Stimulated activated CD8-positive, alpha-beta memory T cell treated with anti-CD3 and anti-CD28 coated beads, Interleukin-4, amount 100 ng/mL, for 1 hour (primary cell): ENCODE measurements at places on chromosomes 5 and 9.

DNA sequence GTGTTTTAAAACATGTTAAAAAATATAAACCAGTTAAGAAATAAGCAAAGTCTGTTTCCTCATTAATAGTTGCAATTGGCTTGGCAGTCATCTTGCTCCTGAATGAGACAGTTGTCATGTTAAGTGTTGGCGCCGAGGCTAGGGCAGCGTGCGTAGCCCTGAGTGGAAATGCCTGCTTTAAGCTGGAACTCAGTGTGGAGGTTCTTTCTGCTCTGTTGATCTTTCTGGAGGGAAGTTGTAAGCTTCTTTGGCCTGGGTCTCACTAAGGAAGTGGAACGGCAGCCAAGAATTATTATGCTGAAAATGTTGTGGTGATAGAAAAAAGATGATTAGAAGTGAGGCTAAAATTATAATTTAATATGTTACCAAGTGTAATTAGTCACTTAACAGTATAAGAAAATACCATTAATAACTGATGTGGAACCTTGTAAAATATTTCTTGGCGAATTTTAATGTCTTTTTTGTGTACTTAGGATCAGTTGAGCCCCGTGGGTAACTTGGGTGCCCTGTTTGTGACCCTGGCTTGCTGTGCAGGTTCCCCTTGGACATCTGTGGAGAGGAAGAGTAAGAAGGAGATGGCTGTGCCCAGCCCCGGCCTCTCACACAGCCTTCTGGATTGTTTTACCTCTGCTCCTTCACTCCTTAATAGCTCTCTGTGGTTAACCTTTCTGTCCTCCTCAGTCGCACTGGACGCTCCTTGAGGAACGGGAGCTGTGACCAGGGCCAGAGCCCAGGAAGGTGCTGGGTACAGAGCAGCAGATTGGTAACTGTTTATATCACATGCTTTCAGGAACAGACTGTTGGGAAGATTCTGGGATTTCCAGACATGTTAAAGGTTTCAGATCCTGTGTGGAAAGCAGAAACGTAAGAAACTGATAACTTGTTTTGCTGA lies 31.0 kb downstream of the PCBD2 start:
- DNase-seq, result no peak

DNA sequence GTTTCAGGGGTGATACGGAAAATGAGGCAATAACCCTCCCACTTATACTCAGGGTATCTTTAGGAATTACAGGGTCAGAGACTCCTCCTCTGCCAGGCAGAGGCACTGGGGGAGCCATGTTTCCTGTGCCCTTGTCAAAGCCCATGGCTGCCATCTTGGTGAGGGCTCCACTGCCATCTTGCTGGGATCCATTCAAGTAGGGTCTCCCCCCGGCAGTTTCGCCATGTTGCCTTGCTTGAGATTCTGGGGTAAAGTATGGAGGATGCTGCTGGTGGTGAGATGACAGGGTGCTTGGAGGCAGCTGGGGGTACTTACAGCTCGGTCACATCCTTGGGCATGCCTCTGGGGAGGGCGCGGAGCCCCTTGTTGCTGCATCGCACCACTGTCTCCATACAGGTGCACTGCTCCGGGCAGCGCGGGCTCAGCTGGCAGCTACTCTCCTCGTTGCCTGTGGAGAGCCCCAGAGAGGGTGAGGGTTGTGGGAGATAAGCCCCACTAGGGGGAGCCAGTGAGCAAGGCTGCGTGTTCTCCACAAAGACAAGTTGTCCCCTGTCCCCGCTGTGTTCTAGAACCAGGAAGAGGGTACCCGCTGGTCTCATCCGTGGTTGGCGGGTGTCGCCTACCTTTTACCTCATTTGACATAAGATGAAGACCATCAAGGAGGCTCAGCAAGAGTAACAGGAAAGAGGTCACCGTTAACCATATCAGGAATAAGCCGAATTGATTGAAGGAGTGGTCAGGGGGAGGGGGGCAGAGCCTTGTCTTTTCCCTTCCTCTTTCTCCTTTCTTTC lies 169.0 kb upstream of the PANK3 start:
- no peak for DNase-seq

- no peak for DNase-seq
Observed at GRCh38 chr9:135561391-135562234, at the start of gene PAEP. PAEP (plus strand) TSS chr9:135561756.

DNA sequence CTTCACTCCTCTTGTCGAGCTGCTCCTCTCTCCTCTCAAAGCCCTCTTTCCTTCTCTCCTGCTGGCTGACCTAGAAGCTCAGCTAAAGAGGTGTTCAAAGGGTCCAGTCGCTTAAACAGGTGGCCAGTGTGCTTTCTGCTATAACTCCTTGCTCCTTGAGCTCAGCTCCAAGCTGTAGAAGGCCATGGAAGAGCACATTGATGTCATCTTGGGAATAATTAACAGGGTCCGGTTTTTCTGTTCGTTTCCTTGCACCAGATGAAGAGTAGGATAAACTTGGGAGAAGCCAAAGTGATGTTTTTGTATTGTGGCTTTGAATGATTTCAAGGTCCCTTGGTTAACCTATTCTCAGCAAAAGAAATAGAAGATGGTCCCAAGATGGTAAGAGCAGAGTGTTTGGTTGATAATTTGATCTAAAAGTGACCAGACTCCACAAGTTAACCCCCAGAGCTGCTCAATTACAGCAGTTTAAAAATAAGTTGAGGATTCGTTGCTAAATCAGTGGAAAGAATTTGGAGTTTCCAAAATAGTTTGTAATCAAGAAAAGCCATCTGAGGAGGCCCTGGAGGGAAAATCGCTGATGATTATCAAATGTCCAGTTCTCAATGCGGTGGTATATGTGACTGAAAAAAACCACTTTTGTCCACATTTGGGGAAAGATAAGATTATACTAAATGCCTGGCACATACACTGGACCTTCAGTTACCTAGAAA lies 148.1 kb downstream of the DOCK8 start:
- no peak for DNase-seq

DNA sequence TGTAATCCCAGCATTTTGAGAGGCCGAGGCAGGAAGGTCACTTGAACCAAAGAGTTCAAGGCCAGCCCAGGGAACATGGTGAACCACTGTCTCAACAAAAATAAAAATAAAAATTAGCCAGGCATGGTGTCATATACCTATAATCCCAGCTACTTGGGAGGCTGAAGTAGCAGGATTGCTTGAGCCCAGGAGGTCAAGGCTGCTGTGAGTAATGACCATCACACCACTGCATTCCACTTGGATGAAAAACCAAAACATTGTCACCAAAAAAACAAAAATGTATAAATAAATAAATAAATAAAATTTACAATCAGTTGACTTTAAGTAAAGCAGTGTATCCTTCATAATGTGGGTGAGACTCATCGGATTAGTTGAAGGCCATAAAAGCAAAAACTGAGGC lies 541.4 kb downstream of the CSNK1G3 start:
- DNase-seq, result no peak

GRCh38 chr9:27303219-27303618 lies 6.3 kb upstream of the EQTN start:
- DNase-seq, result no peak

DNA sequence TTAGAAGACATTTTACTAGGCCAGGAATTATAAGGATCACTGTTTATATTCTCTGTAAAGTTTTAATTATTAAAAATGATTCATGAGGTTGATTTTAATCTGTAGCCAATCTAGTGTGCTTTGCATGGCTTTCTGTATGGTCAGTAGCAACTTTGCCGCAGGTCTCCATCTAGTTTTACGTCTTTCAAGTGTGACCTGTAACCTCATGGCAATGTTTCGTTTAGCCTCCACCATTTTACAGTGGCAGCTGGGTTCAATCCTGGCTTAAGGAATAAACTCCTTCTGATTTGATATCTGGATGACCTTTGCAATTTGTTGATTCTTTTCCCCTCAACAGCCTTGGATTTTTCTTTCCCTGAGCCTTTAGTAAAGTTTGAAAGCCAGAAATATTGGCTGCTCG lies 434.5 kb upstream of the CDH9 start:
- no peak for DNase-seq

- no peak for DNase-seq
Observed at GRCh38 chr5:132067451-132067850, 6.1 kb upstream of the CSF2 start.

DNA sequence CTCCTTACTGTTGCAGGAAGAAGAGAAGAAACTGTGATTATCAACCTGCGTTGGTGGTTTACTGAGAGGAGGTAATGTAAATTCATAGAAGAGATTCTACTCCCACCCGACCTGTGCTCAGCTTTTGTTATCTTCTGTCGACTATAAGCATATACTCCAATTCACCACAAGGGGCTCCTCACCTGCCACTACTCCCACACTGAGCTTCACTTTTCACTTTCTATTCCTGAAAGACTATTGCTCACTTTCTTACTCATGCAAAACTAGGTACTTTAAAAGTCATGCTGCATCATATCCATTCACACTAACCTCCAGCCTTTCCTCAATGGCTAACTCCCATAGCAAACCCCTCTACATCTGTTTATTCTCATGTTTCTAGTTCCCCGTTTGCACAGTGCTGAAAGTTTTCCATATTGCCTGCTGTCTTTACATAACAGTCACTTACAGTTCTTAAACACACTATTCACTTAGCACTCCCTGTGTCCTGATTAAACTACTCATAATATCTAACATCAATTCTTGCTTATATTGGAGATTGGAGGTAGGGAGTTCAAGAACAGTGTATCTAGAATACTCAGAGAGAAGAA lies 1062.6 kb downstream of the NR2F1-AS1 start:
- no peak for DNase-seq

- no peak for DNase-seq
Observed at GRCh38 chr5:148970228-148970627, 92.6 kb downstream of the SH3TC2 start.

GRCh38 chr5:171855265-171855664 lies 69.6 kb downstream of the SMIM23 start:
- no peak for DNase-seq

- DNase-seq, result no peak
Observed at GRCh38 chr9:134319306-134320125, 6.7 kb upstream of the RXRA start.

DNA sequence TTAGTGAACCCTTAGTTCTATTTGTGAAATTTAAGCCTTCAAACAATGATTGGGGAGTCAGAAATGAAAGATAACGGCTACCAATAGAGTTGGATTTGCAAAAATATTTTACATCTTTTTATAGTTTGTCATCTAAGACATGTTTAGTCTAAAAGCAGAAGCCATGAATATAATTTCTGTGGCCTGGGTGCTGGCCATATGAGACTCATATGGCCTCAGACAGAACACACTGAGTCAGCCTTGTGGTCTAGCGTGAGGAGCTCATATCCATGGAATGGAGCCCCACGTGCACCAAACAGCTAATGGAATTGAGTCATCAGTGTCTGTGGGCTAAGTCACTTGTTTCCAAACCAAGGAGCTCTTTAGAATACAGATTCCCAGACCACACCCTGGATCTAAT lies 240.7 kb upstream of the NREP start:
- DNase-seq, result no peak

- DNase-seq, result no peak
Observed at GRCh38 chr9:34566322-34566721, 23.2 kb downstream of the CNTFR start.

- DNase-seq, result no peak
Observed at GRCh38 chr5:31901807-31902530, 263.0 kb downstream of the PDZD2 start.

- no peak for DNase-seq
Observed at GRCh38 chr5:170393235-170393634, 4.1 kb upstream of the KCNMB1 start.

DNA sequence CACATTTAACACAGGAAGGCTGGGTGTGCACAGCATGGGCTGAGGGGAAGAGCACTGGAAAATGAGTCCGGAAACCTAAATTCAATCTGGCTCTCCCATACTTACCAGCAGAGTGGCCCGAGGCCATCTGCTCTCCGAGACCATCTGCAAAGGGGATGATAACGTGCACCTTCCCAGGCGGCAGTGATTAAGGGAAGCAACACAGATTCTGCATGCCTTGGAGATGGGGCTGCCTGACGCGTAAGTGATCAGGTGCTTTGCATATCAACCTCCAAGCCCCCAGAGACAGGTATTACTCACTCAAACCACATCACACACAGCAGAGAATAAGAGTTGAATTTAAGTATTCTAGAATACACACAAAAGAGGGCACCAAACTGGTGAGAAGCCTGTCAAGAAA lies 9.1 kb downstream of the EPB41L4B start:
- no peak for DNase-seq

- DNase-seq, result no peak
Observed at GRCh38 chr5:72180925-72181324, 73.7 kb downstream of the MAP1B start.

DNA sequence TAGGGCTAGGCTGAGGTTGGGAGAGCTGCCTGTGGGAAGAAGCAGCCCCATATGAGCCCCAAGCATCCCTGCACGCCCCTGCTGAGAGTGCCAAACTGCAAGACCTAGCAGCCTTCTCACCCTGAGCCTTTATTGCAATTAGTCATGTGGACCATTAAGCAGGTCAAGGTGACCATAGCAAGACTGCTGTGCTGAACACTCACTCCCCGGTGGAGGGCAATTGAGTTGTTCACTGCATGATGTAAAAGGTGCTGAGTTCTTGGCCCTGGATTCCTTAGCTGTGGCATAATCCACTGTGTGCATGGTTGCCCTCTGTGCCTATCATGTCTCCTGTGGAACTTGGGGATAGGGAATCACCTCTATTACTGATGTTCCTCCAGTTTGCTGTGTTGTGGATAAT lies 131.1 kb downstream of the FOXD1 start:
- DNase-seq, result no peak

- no peak for DNase-seq
Observed at GRCh38 chr5:77211691-77212047, 1.2 kb downstream of the PDE8B start.

GRCh38 chr9:134170532-134171315 lies 6.4 kb upstream of the RNU6ATAC start:
- no peak for DNase-seq

DNA sequence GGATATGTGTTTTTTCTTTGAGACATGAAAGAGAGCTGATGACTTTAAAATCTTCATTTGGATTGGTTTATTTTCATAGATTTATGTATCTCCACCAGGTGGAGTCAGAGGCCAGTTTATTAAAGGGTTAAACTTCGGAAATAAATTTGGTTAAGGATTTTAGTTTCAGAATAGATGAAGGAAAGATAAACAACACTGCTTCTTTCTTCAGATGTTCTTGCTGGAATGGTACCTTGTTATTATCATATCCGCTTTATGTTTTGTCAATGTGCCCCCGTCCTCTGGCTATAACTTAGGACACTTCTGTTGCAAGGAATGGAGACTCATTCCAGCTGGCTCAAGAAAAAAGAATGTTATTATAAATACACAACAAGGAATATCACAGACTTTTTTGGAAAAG lies 81.2 kb downstream of the ALDH1A1 start:
- no peak for DNase-seq

- DNase-seq, result no peak
Observed at GRCh38 chr9:137064027-137064879, 6.1 kb downstream of the SAPCD2 start.

- no peak for DNase-seq
Observed at GRCh38 chr5:16976625-16977008, 40.5 kb upstream of the MYO10 start.

GRCh38 chr5:17383526-17383925 lies 114.5 kb upstream of the TAF11L2 start:
- DNase-seq, result no peak

DNA sequence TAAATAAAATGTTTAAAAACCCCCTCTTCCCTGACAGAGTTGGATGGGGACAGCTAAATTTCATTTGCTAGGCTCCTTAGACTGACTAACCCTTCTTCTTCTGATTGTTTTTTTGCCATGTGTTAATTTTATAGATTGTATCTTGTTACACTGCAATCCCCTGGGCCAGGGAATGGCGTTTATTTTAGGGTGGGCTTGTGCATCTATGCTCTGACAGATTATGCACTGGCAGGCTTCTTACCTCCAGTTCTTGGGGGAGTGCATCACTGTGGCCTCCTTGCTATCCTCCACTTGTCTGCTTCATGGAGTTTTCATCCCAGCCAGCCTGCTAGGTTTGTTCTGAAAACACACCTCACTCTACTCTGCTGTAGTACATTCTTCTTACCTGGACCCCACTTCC lies 159.8 kb downstream of the DROSHA start:
- no peak for DNase-seq
